ENCODE measurements at places on chromosomes 7 and 10. TPM values are rescaled to one million over a fixed set of nuclear protein-coding genes. Genes with fewer than 3 reads are reported as not detected.
A peak's percentile ranks its signal among the peaks of the same experiment; 100 is the strongest.

Gene NANOS1
- total RNA-seq = 0.76 TPM

Gene MSS51
- total RNA-seq = 0.39 TPM

Gene SH2B2
- total RNA-seq = 0.51 TPM

Gene AKR1C8
- total RNA-seq = not detected

Gene PKD2L1
- total RNA-seq = not detected

Gene SMNDC1
- total RNA-seq = 6.8 TPM

Gene ZNF503
- total RNA-seq = 1.4 TPM

Gene THNSL1
- 2.8 TPM for total RNA-seq

GRCh38 chr10:20327954-20328353 lies 511.7 kb downstream of the PLXDC2 start:
- DNase-seq = no peak

GRCh38 chr7:40717242-40717641 lies 582.4 kb downstream of the SUGCT start:
- no peak for DNase-seq

GRCh38 chr7:65338346-65338745 lies 35.3 kb upstream of the ZNF92 start:
- DNase-seq = no peak

DNA sequence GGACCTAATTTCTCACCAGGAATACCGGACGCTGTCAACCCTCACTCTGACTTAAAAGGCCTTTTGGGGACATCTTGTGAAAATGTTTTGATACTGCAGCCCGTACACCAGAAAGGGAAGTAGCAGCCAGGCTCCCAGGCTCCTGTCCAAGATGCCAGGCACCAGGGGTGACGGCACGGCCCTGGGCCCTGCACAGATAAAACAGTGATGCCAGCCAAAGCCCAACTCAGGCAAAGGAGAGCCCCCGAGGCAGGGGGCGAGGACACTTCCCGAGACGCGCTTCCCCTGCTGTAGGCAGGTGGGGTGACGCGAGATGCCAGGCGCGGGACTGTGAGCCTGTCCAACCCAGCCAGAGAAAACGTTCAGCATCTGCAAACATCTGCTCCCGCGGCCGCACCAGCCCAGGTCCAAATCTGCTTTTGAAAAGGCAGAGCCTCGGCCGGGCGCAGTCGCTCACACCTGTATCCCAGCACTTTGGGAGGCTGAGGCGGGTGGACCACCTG lies 15.7 kb downstream of the ZFAND2A start:
- peak; percentile 48 for DNase-seq

DNA sequence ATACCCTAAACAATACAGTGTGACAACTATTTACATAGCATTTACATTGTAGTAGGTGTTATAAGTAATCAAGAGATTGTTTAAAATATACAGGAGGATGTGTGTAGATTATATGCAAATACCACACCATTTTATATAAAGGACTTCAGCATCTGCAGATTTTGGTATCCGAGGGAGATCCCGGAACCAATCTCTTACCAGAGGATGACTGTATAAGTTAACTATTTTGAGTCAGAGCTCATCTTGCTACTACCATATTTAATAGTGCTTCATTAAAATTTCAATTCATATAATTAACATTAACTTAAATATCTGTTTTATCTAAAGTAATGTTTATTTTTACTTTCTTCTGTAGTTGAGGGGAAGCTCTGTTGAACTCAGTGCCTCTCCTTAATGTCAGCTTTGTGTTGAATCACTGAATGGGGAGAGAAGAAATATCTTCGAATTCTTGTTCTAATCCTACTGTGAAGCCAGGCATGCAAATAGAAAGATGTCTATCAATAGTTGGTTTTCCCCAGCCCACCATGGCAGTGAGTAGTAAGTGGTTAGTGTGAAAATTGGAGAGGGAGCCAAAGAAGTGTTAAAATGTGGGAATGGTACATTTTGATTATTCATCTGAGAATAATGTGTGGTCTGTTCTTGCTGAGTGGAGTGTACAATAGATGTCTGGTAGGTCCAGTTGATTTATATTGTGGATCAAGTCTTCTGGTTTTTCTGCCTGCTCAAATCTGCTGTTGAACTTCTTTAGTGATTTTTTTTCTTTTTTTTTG lies 90.1 kb upstream of the CYP26C1 start:
- DNase-seq = no peak

GRCh38 chr7:19051767-19052375 lies 65.6 kb downstream of the TWIST1 start:
- peak; percentile 23 for DNase-seq

GRCh38 chr7:47846138-47846836 lies 102.0 kb downstream of the PKD1L1 start:
- DNase-seq = no peak

DNA sequence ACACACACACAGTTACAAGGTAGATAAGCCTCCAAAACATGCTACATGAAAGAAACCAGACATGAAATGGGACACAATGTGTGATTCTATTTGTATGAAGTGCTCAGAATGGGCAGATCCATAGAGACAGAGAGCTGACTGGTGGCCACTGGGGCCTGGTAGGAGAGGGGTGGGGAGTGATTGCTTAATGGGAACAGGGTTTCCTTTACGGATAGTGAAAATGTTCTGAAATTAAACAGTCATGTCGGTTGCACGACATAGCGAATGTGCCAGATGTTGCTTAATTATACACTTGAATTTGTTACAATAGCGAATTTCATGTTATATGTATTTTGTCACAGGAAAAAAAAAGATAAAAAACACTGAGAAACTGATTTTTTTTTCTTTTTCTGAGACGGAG lies 122.3 kb downstream of the SPDYE5 start:
- DNase-seq = no peak

- peak; percentile 58 for DNase-seq
Measured at GRCh38 chr7:93938293-93938692, 16.8 kb downstream of the GNG11 start.

GRCh38 chr10:34116220-34116641 lies 698.9 kb downstream of the PARD3 start:
- DNase-seq = no peak

- no peak for DNase-seq
Measured at GRCh38 chr7:40162516-40162915, 27.7 kb downstream of the SUGCT start.

DNA sequence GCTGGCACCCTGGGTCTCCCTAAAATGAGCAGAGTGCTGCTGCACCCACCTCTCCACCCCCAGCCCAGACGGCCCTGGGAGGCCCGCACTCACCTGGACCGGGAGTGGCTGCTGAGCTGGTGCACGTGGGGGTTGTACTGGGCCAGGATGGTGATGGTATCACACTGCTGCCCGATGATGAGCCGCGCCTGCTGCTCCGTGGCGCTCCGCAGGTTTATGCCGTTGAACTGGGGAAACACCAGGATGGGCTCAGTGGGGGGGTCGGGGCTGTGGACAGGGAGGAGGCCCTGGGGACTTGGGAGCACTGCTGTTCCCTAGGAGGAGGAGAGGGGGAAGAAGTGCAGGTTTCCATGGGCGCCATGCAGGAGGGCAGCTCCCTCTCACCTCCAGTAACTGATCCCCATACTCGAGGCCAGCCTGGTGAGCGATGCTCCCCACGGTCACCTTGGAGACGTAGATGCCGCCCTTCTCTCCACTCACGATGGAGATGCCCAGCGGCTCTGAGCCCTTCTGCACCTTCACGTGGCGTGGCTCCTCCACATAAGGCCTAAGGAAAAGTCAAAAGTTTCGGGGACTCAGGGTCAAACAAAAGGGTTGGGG lies 114.6 kb downstream of the DLG5 start:
- no peak for DNase-seq

DNA sequence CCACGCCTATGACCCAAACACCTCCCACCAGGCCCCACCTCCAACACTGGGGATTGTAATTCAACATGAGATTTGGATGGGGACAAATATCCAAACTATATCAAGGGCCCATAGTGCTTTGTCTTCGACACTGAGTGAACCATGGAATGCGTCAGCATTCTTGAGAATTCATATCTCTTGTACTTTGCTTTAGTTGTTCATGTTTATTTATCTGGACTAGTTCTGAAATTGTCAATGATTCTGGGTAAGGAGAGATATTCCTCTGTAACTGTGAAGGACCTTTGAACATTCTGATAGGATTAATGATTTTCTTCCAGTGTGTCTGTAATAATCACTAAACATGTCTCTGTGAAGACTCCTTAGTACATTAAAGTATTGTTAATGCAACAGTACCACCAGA lies 374.8 kb downstream of the LRMDA start:
- DNase-seq = no peak

- DNase-seq = no peak
Measured at GRCh38 chr7:105087981-105088380, 74.0 kb downstream of the KMT2E start.

DNA sequence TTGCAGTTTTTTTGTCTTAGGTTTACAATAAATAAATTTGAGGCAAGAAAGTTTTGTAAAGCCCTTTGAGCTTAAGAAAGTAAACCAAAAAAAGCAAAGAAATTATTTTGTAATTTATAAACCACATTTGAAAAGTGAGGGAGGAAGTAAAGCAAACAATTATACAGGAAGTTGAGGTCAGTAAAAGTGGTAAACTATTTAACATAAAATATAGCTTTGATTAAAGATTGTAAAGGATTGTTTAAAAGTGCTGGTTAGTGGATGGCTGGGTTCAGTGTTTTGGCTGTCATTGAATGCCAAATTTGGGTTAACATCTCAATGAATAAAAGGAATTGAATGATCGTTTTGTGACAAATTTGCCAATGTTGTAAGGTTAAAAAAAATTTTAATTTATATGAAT lies 9.9 kb downstream of the SOSTDC1 start:
- DNase-seq = no peak

GRCh38 chr10:132678436-132679216 lies 107.3 kb downstream of the NKX6-2 start:
- DNase-seq = no peak

DNA sequence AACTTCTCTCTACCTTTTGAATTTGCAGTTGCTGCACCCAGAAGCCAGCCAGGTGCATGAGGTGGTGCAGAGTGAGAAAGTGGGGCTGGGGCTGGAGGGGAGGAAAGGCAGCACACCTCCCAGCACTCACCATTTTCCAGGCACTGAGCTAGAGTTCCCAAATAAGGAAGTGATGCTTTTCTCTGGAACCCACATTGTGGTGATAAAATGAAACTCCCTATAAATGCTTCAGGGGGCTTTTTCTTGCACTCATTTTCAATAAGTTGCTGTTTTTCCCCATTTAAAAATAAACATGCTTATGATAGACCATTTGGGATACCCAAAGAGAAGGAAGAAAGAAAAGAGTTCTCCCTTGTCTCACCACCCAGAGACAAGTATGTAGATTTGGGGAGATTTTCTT lies 42.8 kb upstream of the TNS3 start:
- DNase-seq = no peak

DNA sequence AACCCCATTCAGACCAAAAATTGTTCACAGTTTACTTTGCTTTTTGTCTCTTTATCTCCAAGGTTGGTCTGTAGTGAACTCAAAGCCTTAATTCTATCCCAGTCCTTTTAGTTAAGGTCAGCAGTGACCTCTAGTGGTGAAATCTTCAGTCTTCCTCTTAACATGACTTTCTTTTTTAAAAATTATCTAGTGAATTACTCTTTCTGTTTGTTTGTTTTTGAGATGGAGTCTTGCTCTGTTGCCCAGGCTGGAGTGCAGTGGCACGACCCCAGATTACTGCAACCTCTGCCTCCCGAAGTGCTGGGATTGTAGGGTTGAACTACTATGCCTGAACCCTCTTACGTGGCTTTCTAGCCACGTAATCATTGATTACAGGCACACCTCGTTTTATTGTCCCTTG lies 25.0 kb downstream of the ZNF487 start:
- DNase-seq = peak; percentile 76

DNA sequence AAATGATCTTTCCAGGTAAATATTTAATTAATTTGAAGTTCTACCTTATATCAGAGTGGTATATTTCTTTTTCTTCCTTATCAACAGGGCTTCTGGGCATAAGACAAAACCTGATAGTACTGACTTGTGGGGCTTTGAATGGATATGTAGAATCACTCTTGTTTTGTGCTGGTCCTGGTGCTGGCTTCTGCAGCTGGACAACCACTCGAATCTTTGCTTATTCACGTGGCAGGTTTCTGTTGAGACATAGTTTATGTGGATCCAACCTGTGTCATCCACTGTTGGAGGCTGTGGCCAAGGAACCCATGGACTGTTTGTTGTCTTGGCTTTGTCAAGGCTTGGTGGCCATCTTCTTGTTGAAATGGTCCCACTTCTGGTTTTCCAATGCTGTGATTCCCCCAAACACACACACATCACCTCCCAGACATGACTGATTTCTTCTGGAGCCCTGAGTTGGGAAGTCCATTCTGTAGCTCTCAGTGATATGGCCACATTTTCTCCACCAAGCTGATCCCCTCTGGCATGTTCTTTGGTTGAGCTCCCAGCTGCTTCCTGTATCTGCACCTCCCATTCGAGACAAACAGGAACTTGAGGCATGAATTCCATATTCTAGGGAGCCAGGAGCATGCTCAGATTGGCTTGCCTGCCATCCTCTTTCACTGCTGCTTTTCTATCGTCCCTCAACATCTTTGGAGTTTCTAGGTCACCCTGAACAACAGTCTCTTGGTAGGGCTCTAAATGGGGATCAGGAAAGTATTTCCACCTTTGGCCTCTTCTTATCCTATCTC lies 19.5 kb downstream of the TAS2R41 start:
- peak; percentile 72 for DNase-seq

GRCh38 chr10:3325954-3326750 lies 153.6 kb upstream of the PITRM1 start:
- DNase-seq = no peak

- DNase-seq = no peak
Measured at GRCh38 chr10:129277841-129278240, 189.2 kb upstream of the MGMT start.

- peak; percentile 65 for DNase-seq
Measured at GRCh38 chr10:124744102-124745050, at the start of gene FAM53B. Gene FAM53B (minus strand): TSS chr10:124744378. CDS start chr10:124706713, 37,665 bp downstream.

DNA sequence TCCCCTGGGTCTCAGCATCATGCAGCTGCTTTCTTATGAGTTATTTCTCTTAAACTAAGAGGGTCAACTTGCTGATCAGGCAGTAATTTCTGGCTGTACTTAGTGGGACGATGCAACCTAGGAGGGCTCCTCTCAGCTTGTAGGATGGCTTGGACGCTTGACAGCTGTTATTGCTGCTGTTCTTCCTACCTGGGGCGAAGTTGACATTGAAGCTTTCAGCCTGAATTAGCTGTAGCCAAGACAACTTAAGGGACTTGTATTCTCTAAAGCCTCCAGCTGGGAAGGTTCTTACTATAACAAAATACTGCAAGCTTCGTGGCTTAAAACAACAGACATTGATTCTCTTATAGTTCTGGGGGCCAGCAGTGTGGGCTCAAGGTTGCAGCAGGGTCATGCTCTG lies 224.9 kb downstream of the ACTR3B start:
- DNase-seq = no peak

DNA sequence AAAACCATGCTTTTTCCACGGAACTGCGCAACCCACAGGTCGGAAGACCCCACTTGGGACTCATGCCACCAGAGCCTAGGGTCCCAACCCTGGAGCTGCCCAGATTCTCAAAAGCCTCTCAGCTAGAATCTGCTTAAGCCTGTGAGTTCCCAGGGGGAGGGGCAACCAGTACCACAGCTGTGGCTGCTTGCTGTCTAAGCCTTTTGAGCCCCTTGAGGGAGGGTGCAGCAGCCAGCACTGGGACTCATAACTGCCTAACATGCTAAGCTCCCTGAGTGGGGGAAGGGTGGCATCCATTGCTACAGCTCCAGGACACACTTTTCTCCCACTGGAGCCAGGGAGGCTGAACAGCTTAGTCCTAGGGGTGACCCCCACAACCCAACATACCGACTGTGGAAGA lies 485.6 kb upstream of the GRM3 start:
- no peak for DNase-seq

Measured in dermis microvascular lymphatic vessel endothelial cell (primary cell).